ENCODE measurements at places on chromosomes 3 and 15.
A peak's percentile ranks its signal among the peaks of the same experiment; 100 is the strongest.

GRCh38 chr3:111861391-111861790, 2.3 kb downstream of the PHLDB2 start:
- DNase-seq = no peak

GRCh38 chr15:74376825-74377581, 9.6 kb upstream of the CYP11A1 start:
- DNase-seq = no peak

GRCh38 chr3:173793963-173794362, 396.4 kb downstream of the NLGN1 start:
- DNase-seq = no peak

DNA sequence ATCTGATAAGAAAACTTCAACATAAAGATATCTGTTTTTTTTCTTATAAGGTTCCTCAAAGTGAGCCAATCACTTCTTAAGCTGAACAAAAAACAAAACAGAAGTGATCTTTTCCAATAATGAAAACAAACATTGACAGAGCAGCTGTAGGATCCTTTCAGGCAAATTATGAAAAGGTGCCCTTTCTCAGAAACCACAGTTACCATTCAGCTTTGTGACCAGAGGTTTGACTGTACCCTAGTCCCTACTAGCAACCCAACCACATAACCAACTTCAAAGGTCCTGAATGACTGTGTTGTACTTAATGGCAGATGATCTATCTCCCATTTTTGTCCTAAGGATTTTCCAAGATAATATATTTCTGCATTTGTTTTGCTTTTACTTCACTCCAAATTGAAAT, 39.4 kb upstream of the CCR2 start:
- no peak for DNase-seq

DNA sequence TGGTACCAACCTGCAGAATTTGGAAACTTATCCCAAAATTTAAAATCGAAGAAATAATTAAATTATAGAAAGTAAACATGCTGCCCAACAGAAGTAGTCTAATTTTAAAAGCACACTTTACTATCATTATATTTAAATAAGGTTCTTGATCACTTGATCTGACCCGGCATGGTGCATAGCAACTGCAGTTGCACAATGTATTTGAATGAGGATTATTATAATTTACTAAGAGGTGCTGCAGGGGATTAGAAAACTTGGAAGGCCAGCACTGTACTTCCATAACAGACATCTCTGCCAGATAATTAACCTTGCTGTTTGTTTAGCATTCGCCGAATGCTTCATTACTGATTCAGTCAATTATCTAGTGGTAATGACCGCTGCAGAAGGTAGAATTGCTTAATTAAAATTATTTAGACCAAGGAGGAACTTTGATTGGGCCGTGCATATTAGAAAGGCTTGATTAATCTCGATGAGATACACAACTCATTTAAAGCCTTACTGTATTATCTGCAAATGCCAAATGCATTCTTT, 971.6 kb downstream of the ZPLD1 start:
- no peak for DNase-seq

- no peak for DNase-seq
Measured at GRCh38 chr15:78716651-78717050, 75.6 kb upstream of the CHRNB4 start.

GRCh38 chr3:193795062-193795690, 202.2 kb downstream of the OPA1 start:
- DNase-seq = no peak

DNA sequence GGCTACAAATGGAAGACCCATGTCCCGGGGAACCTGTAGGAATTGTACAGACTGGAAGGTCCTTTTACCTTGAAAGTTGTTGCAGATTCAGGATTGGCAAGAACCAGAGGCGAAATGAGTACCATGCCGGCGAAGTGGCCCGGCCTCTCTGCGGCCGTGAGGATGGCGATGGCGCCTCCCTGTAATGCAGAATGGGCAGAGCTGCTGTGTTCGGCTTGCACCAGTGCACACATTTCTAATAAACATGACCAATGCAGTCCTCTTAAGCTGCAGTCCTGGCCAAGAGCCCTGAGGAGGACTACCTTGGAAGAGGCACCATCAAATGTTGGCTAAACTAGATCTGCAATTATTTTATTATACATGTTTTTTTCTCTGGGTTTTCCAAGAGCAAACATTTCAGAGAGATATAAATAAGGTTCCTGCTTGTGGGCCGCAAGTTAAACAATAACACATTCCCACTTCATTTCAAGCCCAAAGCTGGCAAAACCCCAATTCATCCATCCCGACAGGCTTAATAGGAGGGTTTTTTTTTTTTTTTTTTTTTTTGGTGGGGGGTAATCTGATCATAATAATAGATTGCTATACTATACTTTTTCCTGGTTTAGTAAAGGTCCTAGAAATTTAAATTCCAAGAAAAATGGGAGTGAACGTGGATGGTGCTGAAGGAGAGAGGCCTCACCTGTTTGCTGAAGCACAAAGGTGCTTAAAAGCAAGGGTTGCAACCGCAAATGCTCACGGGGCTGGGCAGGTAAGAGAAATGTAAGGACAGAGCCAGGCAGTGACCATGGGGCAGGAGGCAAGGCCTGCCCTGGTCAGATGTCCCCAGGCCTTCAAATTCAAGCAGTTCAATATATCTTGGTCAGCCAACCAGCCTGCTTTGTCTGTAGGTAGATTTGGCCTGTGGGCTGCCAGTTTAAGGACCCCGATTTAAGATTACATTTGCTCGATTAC, 48.5 kb downstream of the ABTB1 start:
- DNase-seq = no peak

DNA sequence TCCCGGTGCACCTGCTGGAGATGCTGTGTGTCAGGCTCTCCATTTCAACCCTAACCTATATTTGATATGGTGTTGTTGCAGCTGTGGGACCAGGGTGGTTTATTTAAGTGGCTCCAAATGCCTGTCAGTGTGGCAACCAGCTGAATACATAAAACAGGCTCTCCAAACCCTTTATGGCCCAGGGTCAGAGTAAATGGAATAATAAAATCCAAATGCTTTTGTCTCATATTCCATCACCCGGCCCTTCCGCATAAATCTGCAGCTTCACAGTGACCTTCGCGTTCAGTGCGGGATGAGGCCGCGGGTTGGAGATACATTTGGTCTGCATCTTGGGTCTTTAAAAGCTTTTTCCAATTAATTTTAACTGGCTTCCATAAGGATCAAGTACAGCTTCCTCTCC, 382.1 kb upstream of the NR2F2 start:
- no peak for DNase-seq

DNA sequence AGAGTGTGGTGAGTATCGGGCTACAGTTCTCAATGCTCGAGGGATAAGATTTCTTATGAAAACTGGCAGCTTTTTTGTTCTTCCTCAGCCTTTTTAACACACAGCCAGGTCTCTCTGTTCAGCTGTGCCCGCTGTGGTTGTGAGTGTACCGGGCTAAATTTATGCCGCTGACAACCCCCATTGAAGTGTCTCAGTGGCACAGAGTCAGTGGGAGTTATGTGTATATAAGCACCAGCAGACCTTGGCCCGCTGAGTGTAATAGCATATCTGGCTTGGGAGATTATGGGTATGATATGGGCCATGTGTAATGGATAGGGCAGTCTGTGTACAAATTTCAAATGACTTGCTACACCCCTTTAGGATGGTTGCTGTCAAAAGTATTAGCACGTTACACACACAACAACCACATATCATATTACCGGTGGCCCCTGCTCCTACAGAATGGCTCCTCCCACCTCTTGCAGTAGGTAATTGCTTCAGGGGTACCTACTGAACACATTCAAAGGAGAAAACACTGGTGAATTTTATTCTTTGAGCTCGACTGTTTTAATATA, 26.9 kb upstream of the NR2F2 start:
- no peak for DNase-seq

GRCh38 chr3:98008855-98009254, 26.3 kb downstream of the GABRR3 start:
- no peak for DNase-seq

DNA sequence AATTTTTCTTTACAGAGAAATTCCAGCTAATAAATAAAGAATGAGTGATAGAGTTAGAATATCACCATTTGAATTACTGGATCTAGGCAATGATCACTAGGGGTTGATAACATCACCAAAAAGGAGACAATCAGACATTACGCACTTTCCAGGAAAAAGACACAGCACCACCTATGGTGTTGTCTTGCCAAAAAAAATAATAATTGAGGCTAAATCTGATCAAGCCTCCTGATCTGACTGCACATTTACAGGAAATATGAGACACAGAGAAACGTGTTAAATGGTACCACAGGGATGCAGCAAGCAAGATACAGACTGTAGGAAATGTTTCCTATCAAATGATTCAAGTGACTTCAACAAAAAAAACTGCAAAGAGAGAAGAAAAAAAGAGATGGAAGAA, 92.8 kb downstream of the EOMES start:
- DNase-seq = no peak

DNA sequence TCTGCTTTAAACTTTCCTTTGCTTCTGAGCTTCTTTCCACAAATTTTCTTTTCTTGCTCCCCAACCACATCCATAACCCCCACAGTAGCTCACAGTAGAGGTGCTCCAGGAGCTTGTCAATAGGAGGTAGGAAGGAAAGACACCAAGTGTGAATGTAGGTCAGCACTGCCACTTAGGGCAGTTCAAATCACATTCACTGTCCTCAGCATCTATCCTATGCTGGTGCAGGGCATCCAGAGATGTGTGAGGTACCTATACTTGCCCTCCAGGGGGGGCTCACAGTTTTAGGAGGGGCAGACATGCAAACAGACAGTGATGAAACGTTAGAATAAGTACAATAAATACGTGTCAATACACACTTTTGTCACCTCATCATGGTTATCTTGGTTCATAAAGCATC, 1.5 kb upstream of the SPSB4 start:
- DNase-seq = peak; percentile 16

DNA sequence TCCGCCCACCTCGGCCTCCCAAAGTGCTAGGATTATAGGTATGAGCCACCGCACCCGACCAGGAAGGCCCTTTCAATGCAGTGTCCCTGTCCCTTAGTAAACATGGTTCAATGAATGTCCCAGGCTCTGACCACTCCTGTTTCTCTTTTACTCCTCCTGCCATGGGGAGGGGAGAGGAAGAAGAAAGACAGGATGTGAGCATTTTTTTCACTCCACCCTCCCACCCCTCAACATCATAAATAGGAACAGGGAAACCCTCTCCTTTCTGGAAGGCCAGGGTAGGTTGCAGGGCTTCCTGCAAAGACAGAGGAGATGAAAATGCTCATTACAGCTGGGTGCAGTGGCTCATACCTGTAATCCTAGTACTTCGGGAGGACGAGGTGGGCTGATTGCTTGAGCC, 7.5 kb upstream of the TATDN2 start:
- DNase-seq = no peak

GRCh38 chr3:170865209-170866094, 4.5 kb downstream of the RPL22L1 start:
- DNase-seq = no peak

- DNase-seq = no peak
Measured at GRCh38 chr15:40340038-40340739, 550 bp downstream of the CCDC9B start.

DNA sequence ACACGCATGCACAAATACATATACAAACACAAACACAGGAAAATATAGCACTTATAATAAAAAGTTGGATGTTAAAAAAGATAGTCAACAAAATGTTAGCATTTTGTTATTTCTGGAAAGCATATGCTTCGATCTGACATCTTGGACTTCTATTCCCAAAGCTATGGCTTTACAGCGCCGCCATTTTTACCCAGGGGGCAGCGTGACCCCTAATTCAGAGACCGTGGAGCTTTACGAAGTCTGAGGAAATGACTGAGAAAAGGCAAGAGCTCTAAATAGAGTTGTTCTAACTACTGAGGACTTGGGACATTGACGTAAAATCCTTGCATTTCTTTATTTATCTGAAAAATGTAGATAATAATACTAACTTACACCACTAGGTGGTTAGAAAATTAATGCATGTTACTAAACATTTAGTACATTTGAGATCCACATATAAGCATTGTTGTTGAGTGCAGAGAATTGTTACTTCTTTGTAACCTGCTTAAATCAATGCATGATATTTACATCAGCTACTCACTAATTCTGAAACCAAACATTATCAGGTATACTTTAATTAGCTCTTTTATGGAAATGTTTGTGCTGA, 155.4 kb downstream of the TP63 start:
- DNase-seq = no peak

- DNase-seq = no peak
Measured at GRCh38 chr3:71454512-71455403, 128.8 kb downstream of the FOXP1 start.

GRCh38 chr3:134344560-134344959, 29.7 kb downstream of the AMOTL2 start:
- no peak for DNase-seq

DNA sequence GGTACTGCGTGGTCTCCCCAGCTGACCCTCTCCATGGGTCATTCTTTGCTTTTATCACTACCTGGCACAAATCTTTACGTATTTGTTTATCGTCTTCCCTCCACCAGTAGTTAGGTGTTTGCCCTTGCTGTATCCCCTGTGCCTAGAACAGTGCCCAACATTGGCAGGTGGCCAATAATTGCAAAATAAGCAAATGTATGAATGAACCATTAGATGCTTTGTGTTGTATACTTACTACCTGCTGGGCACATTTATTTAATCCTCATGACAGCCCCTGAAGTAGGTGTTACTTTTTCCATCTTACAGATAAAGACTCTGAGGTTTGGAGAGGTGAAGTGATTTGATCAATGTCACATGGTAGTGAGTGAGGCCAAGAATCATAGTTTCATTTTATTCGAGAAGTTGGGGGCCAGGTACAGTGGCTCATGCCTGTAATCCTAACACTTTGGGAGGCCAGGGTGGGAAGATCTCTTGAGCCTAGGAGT, 2.0 kb upstream of the TWF2 start:
- DNase-seq = no peak

GRCh38 chr3:7947930-7948329, 553.7 kb upstream of the LMCD1 start:
- DNase-seq = no peak

DNA sequence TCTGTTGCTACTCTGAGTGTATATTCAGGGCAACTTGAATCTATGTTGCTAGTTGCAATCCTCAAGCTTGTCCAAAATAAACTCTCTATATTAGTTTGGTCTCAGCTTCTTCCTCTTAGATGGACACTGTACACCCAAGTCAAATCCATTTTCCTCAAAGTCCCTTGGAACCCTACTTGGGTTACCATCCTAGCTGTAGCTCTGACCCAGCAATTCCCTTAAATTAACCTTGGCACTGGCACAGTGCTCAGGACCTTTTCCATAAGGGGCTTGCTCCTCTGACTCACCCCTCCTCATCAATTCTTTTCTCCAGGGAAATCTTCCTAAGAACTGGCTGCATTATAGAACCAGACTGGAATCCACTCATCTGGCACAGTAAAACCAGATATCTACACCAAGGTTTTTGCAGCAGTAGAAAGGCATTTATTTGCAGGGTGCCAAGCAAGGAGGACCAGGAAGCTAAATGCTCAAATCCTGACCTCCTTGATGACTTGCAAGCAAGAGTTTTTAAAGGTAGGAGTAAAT, 44.9 kb upstream of the B3GALNT1 start:
- DNase-seq = no peak

GRCh38 chr3:129530821-129531220, 2.4 kb downstream of the RHO start:
- DNase-seq = no peak

- DNase-seq = no peak
Measured at GRCh38 chr3:45486926-45487325, 98.5 kb downstream of the LARS2 start.

- DNase-seq = no peak
Measured at GRCh38 chr15:38323895-38324294, 71.3 kb downstream of the SPRED1 start.

GRCh38 chr15:70920981-70921696, 28.5 kb downstream of the LRRC49 start:
- no peak for DNase-seq

All from stimulated activated naive CD8-positive, alpha-beta T cell treated with anti-CD3 and anti-CD28 coated beads, Interleukin-15, Interleukin-2, amounts not matched to agents 100 U/mL and 50 U/mL, for 24 hours (primary cell).